ENCODE measurements at places on chromosomes 5 and 9.

GRCh38 chr9:94933511-94933828 is 207.0 kb downstream of the AOPEP start:
- no peak for DNase-seq

DNA sequence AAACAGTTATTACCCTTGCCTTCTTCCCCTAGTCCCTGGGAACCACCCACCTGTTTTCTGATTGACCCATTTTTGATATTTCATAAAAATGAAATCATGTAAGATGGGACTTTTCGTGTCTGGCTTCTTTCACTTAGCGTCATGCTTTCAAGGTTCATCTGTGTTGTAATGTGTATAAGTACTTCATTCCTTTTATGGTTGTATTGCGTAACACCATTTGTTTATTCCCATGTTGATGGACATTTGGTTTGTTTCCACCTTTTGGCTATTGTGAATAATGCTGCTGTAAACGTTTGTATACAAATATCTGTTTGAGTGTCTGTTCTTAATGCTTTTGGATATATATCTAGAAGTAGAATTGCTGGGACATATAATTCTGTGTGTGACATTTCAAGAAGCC is 650.1 kb upstream of the COX7C start:
- no peak for DNase-seq

DNA sequence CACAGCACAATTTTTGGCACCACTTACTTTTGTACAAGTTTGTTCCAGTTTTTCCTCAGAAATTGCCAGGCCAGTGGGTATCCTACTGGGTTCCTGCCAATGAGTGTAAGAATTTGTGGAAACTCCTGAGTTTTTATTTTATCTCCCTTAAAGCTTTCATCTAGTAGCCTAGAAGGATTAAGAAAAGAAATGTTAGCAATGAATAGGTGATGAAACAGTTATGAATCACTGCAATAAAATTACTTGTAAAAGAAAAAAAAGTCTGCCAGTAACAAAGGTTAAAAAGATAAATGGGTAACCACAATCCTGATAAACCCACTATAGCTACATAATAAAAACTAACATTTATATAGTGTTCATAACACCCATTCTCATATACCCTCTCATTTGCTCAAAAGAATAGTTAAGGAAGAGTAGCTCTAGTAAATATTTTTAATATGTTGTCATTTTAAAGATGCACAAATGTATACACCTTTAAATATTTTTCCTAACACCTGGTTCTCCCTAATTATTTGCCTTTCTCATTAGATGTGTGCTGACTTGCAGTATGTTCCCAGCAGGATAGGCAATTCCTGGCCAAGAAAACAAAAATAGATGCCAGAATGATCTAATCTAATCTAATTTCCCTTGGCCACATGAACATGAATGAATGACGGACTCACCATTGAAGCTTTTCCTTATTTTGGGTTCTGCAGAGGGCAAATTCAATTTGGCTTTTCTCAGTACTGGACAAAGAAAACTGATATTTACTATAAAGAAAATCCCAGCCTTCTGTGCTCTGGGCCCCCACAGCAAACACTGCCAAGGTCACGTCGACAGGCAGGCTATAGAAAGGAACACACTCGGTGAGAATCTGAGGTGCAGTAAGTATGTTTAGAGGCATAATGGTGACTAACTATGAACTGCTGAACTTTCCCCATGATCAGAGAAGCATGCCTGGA is 26.4 kb downstream of the ERAP1 start:
- no peak for DNase-seq

- no peak for DNase-seq
These were observed 81.1 kb downstream of the PLK2 start for GRCh38 chr5:58378613-58379390.

GRCh38 chr5:50667653-50668595 is 1.5 kb downstream of the PARP8 start:
- DNase-seq: peak; percentile 74

- no peak for DNase-seq
These were observed 448.4 kb upstream of the ITGA1 start for GRCh38 chr5:52339285-52339684.

- DNase-seq: no peak
These were observed 18.3 kb downstream of the PDGFRB start for GRCh38 chr5:150137168-150137957.

- no peak for DNase-seq
These were observed 138.4 kb upstream of the KIF2A start for GRCh38 chr5:62167561-62168057.

GRCh38 chr5:73550016-73550415 is 15.4 kb downstream of the ANKRA2 start:
- DNase-seq: no peak

GRCh38 chr5:97422678-97423077 is 239.6 kb upstream of the RIOK2 start:
- no peak for DNase-seq

- DNase-seq: no peak
These were observed 722.8 kb upstream of the GRAMD2B start for GRCh38 chr5:125700380-125700861.

- no peak for DNase-seq
These were observed 73.7 kb downstream of the GADD45G start for GRCh38 chr9:89678396-89679015.

- DNase-seq: no peak
These were observed 43.9 kb upstream of the GLIPR2 start for GRCh38 chr9:36092509-36093215.

GRCh38 chr9:131739133-131739958 is 530 bp downstream of the RAPGEF1 start:
- no peak for DNase-seq

GRCh38 chr5:6361101-6361500 is 17.2 kb downstream of the MED10 start:
- DNase-seq: no peak

All from stimulated activated CD4-positive, alpha-beta T cell treated with anti-CD3 and anti-CD28 coated beads, TNF-alpha, amount 100 ng/mL, for 1 hour (primary cell).